ENCODE measurements at places on chromosomes 2 and 18.

DNA sequence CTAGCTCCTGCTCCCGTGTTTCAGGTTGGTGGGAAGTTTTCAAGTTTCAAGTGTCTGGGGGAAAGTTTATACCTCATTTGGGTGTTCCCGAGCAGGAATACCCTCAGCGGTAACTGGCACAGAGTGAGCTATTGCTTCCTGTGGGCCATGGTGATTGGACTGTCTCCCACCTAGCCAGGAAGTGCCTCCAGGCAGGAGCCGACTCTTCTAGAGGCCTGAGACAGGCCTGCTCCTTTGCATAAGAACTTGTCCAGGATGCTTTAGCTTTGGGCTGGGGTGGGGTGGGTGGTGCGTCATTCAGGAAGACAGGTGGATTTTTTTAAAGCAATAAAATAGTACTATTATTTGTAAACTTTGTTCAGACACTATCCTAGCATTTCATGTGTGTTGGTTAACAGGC lies 23.5 kb upstream of the DNMT3A start:
- DNase-seq = no peak

DNA sequence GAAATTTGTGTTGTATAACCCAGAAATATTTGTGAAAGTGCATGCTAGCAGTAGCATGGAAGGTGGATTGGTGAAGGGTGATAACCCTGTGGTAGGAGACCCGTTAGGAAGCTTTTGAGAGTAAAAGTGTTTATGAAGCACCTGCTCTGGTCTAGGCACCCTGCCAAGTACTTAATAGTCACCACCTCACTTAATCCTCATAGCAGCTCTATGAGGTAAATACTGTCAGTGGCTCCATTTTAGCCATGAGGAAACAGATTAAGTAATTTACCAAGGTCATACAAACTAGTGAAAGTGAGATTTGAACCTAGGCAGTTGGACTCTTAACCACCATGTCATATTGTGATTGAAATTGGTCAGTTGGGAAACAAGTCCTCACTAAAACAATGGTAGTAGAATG lies 66.8 kb downstream of the TET3 start:
- DNase-seq = no peak

DNA sequence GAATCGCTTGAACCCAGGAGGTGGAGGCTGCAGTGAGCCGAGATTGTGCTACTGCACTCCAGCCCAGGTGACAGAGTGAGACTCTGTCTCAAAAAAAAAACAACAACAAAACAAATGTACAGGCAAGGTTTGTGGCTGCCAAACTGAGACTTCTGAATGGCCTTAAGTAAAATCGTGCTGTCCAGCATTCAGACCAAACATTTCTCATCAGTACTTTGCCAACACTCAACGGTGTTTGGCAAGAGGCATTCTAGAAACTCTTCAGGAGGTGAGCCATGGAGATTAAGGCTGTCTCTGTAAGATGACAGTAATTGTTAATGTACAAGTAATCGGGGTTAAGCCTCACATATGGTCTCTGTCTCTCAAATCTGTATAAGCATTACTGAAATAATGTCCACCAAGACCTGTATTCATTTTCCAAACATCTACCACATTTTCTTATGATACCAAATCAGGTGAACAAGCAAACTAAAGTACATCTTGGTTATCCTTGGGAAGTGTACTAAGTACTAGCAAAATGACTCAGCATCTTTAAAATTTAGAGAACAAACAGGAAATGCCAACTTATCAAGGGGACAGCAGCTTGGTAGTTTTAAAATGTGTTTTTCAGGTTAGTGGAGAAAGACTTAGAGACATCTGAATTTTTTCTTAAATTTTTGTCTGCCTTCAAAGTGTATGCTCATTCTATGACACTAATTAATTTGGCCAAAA lies 29.3 kb downstream of the SERPINE2 start:
- DNase-seq = no peak

GRCh38 chr2:112093216-112093615 lies 38.1 kb downstream of the TMEM87B start:
- DNase-seq = no peak

- no peak for DNase-seq
Observed at GRCh38 chr18:45467945-45468344, 147.3 kb upstream of the SLC14A2 start.

GRCh38 chr2:69601179-69601612 lies 42.3 kb downstream of the AAK1 start:
- no peak for DNase-seq

- no peak for DNase-seq
Observed at GRCh38 chr2:95667480-95667879, 75.7 kb downstream of the TRIM43 start.

GRCh38 chr18:2799369-2799768 lies 47.4 kb upstream of the EMILIN2 start:
- no peak for DNase-seq

- no peak for DNase-seq
Observed at GRCh38 chr2:70767699-70768589, at the start of gene ADD2. TSS of gene ADD2 (minus strand) at chr2:70768200. CDS start at chr2:70706408, 61,792 bp downstream.

GRCh38 chr2:67854103-67854743 lies 208.6 kb downstream of the C1D start:
- DNase-seq = no peak

DNA sequence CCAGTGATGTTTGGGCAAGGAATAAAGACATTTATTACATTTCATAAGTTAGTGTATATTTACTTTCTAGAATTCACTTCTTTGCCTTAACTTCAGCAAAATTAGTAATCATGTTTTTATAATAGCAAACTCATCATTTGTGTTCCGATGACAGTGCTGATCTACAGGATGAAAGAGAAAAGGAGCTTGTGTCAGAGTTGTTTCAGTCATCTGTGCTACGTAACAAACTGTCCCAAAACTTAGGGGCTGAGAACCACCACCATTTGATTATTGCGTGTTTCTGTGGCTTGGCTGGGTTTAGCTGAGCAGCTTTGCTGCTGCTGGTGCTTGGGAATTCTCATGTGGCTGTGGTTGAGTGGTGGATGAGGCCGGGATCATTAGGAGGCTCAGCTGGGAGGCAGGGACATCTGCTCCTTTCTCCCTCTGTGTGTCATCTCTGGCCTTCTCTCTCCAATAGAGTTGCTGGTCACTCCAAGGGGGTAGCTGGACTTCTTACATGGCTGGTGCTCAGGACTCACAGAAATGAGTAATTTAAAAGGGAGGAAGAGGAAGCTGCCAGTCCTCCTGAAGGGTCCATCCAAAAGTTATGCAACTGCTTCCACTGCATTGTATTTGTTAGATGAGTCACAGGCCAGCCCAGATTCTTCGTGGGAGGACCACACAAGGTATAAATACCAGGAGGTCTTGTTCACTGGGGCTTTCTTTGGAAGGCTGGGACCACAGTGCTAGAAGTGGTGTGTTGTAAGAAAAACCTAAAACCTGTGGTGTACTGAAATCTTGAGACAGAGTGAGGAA lies 43.4 kb upstream of the HAAO start:
- peak; percentile 37 for DNase-seq

- DNase-seq = no peak
Observed at GRCh38 chr2:211516537-211516936, 960.1 kb downstream of the CPS1 start.

GRCh38 chr2:161943011-161943410 lies 131.0 kb downstream of the DPP4 start:
- no peak for DNase-seq

GRCh38 chr18:31590570-31590969 lies 1.1 kb upstream of the TTR start:
- DNase-seq = no peak
